Esophagus mucosa (tissue), 1 donor: ENCODE measurements at places on chromosomes 5 and 9. TPM values are rescaled to one million over a fixed set of nuclear protein-coding genes. Genes with fewer than 3 reads are reported as not detected.

Gene FAM163B
- total RNA-seq, result not detected

Gene OR13C3
- not detected for total RNA-seq

Gene LHX6
- total RNA-seq, result 1.3 TPM

DNA sequence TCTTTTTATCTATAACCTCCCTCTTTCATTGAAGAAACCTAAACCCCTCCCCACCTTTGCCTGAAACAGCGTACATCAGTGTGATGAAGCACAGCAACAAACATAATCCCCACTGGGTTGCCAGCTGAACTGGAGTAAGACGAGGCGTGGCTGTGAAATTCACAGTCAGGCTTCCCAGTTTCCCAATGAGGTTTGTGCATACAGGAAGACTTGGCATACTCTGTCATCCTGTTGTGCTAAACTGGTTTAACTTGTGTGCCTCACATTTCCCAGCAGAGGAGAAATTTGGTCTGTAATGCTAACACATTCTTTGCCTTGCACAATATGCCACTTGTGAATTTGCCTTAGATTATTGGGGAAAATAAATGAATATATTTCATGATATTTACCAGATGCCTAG, 121.5 kb downstream of the SV2C start:
- ATAC-seq, result peak; percentile 97

DNA sequence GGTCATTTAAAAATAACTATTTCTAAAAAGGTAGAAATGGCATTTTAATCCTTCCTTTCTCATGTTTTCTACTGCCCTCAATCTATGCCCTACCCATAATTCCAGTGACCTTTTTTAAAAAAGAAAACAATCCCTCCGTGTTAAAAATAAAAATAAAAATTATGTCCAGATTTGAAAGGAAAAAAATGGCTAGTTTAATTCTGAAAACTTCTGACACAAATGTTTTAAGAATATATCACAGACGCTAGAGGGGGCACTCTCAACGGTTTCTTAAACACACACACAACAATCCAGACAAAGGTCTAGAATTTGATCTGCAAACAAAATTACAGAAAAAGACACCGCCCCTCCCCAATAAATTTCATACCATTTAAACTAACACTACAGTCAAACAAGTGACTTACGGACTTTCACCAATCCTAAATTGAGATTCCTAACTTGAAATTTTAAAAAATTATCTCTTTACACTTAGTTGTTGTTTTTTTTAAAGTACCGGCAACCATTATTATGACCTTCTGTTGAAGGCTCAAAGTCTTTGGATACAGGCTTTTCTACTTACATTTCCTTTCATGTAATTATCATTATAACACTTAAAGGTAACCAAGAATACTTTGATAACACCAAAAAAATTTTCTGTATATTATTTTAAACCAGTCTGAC, 38.2 kb downstream of the CLINT1 start:
- ATAC-seq, result no peak

GRCh38 chr9:35177520-35177919, 15.7 kb downstream of the UNC13B start:
- peak; percentile 55 for ATAC-seq
